ENCODE measurements at places on chromosomes 1 and 21.

DNA sequence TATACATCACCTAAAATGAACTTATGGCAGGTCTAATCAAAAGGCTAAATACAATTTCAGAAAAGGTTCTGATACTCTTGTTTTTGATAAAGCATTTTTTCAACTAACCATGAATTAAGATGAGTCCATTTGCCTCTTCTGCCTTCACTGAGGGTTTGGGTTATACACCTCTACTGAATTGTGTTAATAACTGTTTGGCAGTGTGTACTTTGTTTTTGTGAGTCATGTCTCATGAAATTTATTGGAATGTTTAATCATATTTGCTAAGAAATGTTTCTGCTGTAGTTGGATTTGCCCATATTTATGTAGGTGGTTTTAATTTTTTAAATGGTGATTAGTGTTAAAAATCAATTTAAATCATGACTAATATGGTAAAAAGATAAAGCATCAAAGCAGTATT lies 190.5 kb downstream of the HS2ST1 start:
- no peak for DNase-seq

DNA sequence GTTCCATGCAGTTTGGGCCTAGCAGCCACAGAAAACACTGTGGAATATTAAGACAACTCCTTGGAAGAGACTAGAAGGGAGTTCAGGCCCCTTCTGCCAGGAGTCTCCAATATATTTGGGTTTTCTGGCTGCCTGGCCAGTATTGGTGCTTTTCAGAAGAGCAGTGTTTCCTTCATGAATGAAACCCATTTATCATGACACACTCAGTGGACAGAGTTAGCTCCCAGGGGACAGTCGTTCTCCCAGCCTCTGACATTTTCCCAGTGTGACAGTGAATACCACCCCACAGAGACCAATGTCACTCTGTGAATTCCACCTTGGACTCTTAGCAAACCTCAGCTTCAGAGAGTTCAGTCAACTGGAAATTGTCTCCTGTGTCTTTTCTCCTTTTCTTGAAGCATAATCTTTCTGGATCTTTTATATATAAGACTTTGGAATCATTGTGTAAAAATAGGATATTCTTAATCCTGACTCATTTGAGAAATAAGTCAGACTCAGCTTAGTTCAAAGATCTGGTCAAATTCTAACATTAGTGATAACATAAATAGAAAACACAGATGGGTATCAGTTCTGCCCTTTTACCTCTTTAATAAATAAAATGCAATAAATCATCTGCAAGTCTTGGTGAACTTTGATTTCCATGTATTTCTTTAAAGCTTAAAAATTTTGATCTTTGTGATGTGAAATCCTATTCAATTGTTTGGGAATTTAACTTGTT lies 40.4 kb downstream of the GNG12 start:
- DNase-seq: peak; percentile 13

- DNase-seq: no peak
Measured at GRCh38 chr1:167416506-167416905, 101.8 kb downstream of the CD247 start.

DNA sequence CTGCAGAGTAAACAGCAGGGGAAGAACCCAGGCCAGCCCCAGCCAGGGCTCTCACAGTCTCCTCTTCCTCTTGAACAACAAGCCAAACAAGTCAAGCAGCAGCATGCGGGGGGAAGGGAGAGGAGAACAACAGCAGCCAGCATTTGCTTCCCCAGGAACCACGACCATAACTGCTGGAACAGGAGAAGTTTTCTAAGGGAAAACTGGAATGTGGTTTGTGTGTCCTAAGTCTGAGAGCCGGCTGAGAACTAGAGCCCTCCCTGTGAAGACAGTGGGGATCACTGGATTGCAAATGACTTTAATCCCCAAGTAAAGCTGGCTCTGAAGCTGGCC lies 48.2 kb downstream of the COQ8A start:
- DNase-seq: no peak

DNA sequence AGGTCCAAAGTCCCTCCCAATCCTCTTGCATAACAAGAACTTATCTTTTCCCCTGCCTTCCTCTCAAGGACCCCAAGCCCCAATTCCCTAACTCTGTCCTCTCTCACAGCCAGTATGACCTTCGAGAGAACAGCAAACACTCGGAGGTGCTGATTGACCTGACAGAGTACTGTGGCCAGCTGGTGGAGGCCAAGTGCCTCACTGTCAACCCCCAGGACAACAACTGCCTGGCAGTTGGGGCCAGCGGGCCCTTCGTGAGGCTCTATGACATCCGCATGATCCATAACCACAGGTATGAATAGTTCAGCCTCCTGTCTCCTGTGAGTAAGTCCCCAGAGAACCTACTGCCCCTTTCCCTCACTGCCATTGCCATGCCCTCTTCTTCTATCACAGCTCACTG lies 29.9 kb upstream of the TMEM222 start:
- DNase-seq: no peak

DNA sequence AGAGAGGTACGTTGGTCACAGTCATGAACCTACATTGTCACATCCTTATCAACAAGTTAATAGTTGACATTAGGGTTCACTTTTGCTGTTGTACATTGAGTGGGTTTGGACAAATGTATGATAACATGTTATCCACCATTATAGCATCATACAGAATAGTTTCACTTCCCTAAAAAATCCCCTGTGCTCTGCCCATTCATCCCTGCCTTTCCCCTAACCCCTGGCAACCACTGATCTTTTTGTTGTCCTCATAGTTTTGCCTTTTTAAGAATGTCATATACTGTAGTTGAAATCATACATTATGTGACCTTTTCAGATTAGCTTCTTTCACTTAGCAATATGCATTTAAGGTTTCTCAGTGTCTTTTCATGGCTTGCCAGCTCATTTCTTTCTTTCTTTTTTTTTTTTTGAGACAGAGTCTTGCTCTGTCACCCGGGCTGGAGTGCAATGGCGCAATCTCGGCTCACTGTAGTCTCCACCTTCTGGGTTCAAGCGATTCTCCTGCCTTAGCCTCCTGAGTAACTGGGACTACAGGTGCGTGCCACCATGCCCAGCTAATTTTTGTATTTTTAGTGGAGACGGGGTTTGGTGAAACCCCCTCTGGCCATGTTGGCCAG lies 50.6 kb downstream of the UCK2 start:
- no peak for DNase-seq

GRCh38 chr1:23913212-23913880 lies at the start of gene CNR2:
Gene CNR2, minus strand, starts transcription at chr1:23913362. Its CDS starts 37,745 bp downstream, at chr1:23875617.
- DNase-seq: no peak

DNA sequence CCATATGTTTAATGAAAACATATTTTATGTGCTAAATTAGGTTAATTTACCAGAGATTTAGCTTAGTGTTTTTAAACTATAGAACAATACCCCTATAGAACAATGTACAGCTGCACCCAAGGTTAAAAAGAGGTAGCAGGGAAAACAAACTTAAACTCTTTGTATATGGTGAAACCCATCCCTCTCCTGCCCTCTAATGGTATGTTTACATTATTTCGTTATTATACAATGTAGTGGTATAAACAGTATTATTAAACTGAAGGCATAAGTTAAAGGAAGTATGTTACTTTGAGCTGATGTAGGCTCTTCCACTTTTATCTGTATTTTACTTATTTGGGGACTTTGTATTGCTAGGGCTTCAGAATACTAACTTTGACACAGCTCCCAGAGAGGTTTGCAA lies 16.7 kb upstream of the ZYG11A start:
- no peak for DNase-seq

- no peak for DNase-seq
Measured at GRCh38 chr21:41162096-41162495, 5.9 kb upstream of the BACE2 start.

GRCh38 chr21:33238146-33238545 lies 8.4 kb downstream of the IFNAR2 start:
- DNase-seq: no peak

DNA sequence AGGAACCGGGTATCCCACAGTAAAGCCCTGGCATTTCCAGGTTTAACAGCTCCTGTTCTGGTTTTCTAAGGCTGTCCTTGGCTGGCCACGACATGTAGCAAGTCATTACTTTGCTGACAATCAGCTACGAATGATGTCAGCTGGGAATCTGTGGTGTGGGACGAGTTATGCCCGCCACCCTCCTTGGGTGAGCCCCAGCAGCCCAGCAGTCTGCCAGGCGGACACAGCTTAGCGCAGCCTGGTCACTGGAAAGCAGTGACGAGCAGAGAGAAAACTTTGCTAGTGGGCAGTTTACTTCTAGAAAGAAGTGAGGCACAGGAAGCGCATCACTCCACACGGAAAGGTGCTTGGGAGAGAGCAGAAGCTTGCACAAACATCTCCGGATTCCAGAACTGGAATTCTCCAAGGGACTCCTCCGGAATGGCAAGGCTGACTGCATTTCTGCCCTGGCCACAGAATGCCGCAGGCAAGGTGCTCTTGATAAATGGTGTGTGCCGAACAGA lies 15.5 kb upstream of the ZNF436 start:
- DNase-seq: no peak

DNA sequence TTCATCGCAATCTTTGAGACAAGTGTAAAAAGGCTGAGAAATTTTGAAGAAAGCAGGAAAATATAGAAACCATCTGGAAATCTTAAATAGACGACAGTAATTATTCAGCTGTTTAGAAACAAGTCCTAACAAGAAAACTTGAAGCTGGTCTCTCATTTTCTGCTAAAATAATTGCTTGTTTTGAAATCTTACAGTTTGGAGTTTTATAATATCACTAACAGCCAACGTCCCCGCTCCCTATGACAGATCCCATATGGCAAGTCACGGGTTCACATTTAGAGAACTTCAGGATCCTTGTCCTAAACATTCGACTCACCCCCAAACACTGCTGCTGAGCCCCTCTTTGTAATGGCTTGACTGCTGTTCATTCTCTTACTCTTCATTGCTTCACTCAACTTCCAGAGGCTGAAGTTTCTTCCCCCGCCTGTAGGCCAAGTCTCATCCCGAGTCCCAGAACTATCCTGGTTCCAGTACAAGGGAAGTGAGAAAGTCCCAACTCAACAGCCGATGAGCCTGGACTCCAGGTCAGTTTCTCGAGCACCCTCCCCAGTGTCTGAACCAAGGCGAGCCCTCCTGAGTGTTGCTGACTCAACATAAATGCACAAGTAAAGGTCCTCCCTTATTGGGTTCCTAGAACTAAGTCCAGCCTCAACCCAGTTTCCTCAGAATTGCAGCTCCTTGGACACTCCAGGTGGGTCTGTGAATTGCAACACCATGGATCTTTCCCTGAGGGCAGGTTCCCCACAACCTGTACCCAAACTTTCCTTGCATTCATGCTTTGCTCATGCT lies 93.4 kb upstream of the BACE2 start:
- no peak for DNase-seq

GRCh38 chr1:21149430-21149854 lies 27.3 kb downstream of the EIF4G3 start:
- peak; percentile 70 for DNase-seq

DNA sequence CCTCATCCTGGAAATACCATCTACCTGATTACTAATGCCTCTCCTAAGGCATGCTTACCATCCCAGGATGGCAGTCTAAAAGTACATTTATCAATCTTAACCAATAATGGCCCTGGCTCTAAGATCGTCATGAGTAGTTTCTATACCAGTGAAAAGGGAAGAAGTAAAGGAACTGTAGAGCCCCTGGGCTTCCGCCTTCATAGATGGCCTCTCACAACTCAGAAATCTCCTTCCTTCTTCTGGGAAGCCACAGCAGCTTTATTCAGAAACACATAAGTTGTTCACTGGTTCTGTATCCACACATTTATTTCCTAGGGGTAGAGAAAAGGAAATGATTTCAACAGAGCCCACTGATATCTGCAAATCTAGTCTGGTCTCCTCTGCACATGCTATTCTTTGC lies 41.0 kb upstream of the CD5L start:
- DNase-seq: no peak

GRCh38 chr1:20682571-20683236 lies 21.5 kb upstream of the DDOST start:
- no peak for DNase-seq

DNA sequence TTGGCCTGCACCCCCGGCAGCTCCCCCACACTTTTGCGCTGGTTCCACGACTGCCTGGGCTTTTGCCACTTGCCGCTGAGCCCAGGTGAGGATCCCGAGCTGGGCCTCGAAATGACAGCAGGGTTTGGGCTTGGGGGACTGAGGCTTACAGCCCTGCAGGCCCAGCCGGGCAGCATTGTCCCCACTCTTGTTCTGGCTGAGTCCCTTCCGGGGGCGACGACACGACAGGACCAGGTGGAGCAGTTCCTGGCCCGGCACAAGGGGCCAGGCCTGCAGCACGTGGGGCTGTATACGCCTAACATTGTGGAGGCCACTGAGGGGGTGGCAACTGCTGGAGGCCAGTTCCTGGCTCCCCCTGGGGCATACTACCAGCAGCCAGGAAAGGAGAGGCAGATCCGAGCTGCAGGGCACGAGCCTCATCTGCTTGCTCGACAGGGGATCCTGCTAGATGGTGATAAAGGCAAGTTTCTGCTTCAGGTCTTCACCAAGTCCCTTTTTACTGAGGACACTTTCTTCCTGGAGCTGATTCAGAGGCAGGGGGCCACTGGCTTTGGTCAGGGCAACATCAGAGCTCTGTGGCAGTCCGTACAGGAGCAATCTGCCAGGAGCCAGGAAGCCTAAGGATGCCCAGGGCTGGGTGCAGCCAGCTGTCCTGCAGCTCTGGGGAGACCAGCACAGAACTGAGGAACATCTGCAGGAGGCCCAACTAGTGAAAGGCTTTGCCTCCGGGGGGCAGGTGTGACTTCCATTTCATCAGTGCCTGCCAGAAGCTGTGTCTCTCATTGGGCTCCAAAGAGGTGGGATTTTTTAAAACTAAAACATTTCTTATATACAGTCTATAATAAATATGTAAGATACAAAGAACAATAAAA lies 1.2 kb downstream of the HPDL start:
- no peak for DNase-seq

DNA sequence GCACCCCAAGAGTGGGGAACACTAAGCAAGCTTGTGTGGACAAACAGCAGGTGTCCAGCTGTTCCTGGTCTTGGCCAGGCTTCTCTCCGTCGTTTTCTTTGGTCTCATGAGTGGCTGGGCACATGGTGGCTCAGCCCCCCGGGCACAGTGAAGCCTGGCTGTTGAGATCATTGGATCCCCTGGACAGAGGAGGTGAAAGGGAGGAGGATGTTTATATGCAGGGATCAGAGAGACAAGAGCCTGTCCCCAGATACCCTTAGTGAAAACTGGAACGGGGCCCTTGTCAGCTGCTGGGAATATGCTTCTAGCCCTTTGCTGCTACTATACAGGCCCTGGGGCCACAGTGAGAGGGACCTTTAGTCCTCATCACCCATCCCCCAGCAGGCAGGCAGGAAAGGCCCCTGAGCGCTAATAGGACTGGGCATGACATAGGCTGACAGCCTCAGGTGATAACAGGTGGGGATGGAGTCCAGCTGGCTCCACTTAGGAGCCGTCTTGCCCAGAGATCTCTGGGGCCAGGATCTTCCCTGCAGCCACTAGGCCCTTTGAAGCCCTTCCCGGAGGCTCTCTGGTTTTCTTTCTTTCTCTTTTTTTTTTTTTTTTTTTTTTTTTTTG lies 16.4 kb downstream of the EPHA8 start:
- DNase-seq: no peak

- DNase-seq: peak; percentile 32
Measured at GRCh38 chr1:218557731-218558130, 212.6 kb downstream of the TGFB2 start.

DNA sequence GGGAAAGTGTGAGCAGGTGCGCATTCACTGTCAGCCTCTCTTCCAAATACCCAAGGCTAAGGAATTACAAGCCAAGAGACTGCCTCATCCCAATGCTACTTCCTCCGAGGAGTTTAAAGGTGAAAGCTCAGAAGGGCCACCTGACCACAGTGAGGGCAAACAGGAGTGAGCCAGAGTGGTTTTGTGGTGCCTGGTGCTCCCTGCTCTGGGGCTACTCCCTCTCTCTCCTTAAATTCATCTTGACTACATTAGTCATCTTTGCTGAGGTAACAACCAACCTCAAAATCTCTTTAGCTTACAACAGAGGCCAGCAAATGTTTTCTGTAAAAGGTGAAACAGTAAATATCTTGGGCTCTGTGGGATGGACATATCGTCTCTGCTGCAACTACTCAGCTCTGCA lies 14.2 kb upstream of the ZBTB8A start:
- no peak for DNase-seq

Data from putamen (tissue), 1 donor.